T-helper 2 cell (primary cell): ENCODE measurements at places on chromosomes 16 and 17.

DNA sequence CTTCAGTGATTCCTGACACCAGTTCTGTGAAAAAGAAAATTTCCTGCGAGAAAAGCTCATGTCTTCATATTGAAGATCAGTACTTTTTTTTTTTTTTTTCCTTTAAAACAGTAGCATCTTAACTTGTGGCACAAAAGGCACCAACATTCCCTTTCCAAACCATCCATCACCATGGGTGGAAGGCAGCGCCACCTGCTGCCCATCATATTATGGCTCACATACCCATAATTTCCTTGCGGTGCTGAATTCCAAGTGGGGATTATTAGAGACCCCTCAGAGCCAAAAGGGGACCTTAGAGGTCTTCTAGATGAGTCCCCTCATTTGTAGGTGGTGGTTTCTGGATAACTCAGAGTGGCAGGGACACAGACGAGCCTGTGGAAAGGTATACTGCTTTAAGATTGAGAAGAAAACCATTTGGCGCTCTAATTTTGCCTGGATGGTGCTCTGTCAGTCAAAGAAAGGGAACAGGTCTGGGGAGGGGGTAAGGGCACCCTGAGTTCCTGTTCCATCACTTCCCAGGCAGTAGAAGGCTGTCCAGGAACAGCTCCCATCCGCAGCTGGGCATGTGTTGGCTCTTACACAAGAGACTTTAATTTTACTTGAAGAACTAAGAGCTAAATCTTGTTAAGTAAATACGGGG is 7.9 kb upstream of the SOST start:
- peak; percentile 28 for DNase-seq

GRCh38 chr16:88298181-88298832 is 84.5 kb upstream of the ZNF469 start:
- DNase-seq = no peak

GRCh38 chr16:87172632-87173031 is 144.6 kb downstream of the C16orf95 start:
- DNase-seq = no peak

- no peak for DNase-seq
These were observed 287.6 kb upstream of the CDH11 start for GRCh38 chr16:65409510-65409909.

DNA sequence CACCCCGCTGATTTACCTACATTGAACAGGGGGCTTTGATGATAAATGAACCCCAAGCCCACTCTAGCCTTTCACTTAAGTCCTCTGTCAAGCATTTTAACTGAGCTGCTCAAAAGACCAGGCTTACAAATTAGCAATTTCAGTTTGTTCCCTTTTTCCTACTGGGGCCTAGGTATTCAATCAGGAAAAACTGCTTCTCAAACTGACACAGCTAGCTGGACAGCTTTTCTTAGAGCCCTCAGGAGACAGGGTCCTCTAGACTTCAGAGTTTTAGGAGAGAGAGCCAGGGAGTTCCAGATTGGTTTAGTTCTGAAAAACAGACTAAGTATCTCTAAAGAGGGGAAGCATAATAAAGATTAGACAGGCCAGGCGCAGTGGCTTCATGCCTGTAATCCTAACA is 6.2 kb upstream of the HEXIM2 start:
- DNase-seq = no peak

- no peak for DNase-seq
These were observed 14.4 kb downstream of the PIPOX start for GRCh38 chr17:29057361-29057760.

DNA sequence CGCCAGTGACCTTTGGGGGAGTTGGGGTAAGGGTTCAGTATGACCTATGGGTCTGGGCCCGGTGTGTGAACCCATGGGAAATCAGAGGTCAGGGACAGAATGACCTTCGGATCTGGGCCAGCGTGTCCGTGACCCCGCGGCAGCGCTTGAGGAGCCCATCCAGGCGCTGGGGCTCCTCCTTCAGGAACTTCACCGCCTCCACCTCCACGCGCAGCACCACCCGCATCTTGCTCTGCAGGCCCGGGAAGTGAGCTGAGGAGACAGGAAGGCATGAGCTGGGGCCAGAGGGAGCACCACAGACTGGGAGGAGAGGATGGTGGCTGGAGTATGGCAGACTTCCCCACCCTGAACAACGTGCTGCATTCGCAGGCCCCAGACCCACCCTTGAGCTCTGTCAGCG is 53.4 kb downstream of the SRCIN1 start:
- DNase-seq = no peak

- DNase-seq = no peak
These were observed 54.0 kb downstream of the AKAP1 start for GRCh38 chr17:57138956-57139576.

GRCh38 chr16:7161891-7162290 is 170.8 kb upstream of the RBFOX1 start:
- no peak for DNase-seq

DNA sequence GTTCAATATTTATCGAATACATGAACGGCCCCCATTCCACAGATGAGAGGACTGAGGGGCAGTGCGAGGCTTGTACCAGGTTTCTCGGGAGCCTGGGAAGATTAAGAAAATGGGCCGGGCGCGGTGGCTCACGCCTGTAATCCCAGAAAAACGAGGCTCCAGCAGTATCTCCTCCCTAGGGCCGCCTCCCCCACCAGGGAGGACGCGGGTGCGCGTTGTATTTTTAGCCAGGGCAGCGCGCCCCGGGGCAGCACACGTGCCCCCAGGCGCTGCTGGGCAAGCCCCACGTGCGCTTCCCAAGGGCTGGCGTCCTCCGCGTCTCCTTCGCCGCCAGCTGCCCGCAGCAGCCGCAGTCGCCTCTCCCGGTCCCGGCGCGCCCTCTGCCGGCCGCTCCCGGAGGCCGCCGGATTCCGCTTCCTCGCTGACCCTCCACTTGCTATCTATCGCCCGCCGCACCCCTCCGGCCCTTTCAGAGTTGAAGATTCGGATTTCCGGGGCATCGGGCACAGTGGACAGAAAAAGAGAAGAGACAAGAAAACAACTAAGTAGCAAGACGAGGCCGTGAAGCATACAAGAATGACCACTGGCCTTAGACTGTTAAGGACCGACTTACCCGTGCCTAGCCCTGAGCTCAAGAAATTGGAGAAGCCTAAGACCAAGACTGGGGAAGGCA is 1.9 kb upstream of the YBX2 start:
- peak; percentile 44 for DNase-seq

- peak; percentile 87 for DNase-seq
These were observed 311 bp upstream of the KDM8 start for GRCh38 chr16:27202923-27203506.
